ENCODE measurements at places on chromosomes 6 and 20. TPM values are rescaled to one million over a fixed set of nuclear protein-coding genes. Genes with fewer than 3 reads are reported as not detected.

The ZC3H12D gene
- total RNA-seq, result 225 TPM

The R3HDML gene
- not detected for total RNA-seq

The SPEF1 gene
- total RNA-seq, result not detected

- peak; percentile 65 for DNase-seq
Measured at GRCh38 chr20:5100684-5101347, 18.9 kb downstream of the PCNA start.

- DNase-seq, result no peak
Measured at GRCh38 chr6:111852725-111853124, 20.5 kb downstream of the FYN start.
